Hematopoietic multipotent progenitor cell treated with erythropoietin and hydrocortisone succinate and interleukin-3 and kit ligand, for 4 days (in vitro differentiated cells): ENCODE measurements at places on chromosomes 2 and 18.

- peak; percentile 39 for DNase-seq
These were observed 564.4 kb upstream of the LINC00305 start for GRCh38 chr18:64713284-64713683.

GRCh38 chr2:20190876-20191713, 33.8 kb downstream of the SDC1 start:
- DNase-seq: peak; percentile 16

DNA sequence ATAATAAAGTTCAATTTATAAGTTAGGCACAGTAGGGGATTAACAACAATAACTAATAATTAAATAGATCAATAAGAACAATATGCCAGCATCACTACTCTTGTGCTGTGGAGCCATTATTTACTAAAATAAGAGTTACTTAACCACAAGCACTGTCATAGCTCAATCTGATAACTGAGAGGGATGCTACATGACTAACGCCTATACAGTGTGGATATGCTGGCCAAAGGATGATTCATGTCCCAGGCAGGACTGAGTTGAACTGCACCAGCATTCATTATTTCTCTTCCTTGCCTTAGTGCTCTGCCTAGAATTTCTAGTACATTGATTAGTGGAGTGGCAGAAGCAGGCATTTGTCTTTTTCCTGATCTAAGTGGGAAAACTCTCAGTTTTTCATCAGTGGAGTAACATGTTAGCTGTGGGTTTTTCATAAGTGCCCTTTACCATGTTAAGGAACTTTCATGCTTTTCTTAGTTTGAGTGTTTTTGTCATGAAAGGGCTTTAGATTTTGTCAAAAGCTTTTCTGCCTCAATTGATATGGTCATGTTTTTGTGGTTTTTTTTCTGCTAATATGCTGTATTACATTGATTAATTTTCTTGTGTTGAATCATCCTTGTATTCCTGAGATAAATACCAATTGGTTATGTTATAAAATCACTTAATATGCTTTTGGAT, 21.7 kb downstream of the KIAA1328 start:
- DNase-seq: peak; percentile 68

- DNase-seq: peak; percentile 10
These were observed 40.3 kb downstream of the KCNS3 start for GRCh38 chr2:17918789-17919188.

GRCh38 chr2:237314681-237315080, 99.3 kb downstream of the COL6A3 start:
- DNase-seq: no peak

DNA sequence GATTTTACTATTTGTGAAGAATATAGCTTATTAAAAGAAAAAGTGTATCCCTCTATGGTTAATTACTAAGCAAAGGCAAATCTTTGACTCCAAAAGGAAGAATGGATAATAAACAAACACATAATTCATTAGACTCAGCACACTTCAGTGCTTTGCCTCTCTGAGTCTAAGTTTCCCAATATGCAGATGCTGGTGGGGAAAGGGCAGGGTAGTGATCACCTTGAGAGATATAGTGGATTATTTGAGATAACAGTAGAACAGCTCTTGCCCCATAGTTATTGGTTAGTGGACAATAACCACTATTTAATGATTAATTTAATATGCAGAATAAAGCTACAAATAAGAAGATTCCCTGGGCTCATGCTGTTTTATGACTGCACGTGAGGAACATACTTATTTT, 98.2 kb upstream of the SLC8A1 start:
- DNase-seq: no peak

DNA sequence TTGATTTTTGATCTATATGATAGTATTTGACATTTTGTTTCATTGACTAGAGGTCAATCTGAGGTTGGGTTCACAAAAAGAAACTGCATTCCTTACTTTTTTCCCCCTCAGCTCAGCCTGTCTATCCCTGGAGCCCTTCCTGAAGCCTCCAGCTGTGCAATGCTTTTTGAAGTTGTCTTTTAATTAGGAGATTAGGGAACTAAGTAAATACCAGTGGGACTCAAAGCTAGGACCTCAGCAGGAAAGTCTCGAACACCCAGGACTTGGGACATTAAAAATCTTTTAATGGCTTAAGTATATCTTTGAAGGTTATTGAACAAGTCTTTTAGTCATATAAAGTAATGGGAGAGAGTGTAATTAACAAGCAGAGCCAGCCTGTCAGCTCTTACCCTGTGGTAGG, 220.2 kb downstream of the PDE11A start:
- no peak for DNase-seq

DNA sequence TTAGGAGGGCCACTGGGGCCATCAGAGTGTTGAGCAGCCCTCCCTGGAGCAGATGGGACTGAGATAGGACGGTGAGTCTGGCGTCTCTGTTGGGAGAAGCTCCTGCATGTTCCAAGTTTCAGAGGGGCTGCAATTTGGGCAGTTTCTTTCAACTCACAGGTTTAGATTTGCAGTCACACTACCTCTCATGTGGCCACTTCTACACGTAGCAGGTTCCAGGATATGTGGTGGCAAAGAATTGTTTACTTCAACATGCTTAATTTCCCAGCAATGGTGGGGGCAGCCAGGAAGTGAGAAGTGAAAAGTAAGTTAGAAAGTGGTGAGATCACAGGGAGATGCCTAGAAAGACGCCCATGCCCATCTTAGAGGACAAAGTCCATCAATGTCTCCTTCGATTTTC, 9.3 kb downstream of the NCK2 start:
- no peak for DNase-seq

DNA sequence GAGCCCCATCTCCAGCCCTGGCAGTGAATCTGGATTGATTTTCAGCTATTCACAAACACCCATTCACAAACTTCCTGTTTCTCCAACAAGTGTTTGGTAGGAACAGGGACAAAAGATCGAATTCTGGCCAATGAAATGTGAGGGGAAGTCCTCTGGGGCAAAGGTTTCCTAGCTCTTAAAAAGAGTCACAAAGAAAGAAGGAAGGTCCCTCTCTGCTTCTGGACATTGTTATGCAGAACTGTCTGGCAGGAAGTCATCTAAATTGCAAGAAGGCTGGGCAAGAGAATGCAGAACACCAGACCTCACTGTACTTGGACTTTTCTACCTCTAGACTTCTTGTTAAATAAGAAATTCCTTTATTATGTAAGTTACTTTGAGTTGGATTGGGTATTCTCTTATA, 137.3 kb downstream of the CCDC148 start:
- no peak for DNase-seq

- DNase-seq: no peak
These were observed 442.2 kb upstream of the CELF4 start for GRCh38 chr18:38007676-38008330.

DNA sequence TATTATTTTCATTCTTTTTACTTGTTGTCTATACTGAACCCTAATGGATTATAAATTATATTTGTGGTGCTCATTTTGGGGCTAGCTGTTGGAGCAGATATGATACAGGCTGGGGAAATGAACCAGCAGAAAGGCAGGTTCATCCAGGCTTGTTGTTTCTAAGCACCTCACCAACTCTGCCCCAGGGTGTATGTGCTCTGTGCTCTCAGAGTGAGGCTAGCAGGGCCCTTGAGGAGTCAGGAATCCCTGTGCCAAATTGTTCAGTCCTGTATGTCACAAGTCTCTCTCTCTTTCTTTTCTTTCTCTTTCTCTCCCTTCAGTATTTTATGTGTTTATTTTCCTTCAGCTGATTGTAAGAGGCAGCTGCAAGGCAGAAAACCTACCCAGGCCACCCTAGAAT, 181.1 kb upstream of the DPP10 start:
- no peak for DNase-seq

GRCh38 chr2:23027396-23027795, 357.6 kb upstream of the KLHL29 start:
- DNase-seq: no peak

DNA sequence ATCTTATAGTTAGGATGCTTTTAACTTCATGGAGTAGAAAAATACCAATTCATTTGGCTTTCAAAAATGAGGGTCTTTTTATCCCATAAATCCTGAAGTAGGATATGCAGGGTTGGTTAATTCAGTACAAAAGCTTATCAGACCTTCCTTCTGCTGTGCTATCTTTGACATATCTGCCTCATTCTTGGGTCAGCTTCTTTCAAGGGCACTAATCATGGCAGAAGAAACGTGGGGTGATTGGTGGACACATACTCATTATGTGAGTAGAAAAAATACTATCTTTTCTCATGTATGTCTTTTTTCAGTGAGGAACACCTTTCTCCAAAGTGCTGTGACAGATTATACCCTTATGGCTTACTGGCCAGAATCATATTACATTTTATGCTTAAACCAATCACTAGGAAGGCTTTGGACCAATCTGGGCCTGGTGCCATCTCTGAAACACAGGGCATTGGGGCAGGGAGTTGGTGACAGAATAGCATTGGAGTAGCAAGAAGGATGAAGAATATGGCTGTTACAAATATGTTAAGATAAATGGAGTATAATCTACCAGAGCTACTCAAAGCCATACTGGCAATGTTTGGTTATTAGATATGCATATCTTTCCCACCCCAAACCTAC, 10.1 kb downstream of the UGP2 start:
- DNase-seq: peak; percentile 53

GRCh38 chr2:135980434-135981079, 4.9 kb downstream of the DARS1 start:
- peak; percentile 58 for DNase-seq

DNA sequence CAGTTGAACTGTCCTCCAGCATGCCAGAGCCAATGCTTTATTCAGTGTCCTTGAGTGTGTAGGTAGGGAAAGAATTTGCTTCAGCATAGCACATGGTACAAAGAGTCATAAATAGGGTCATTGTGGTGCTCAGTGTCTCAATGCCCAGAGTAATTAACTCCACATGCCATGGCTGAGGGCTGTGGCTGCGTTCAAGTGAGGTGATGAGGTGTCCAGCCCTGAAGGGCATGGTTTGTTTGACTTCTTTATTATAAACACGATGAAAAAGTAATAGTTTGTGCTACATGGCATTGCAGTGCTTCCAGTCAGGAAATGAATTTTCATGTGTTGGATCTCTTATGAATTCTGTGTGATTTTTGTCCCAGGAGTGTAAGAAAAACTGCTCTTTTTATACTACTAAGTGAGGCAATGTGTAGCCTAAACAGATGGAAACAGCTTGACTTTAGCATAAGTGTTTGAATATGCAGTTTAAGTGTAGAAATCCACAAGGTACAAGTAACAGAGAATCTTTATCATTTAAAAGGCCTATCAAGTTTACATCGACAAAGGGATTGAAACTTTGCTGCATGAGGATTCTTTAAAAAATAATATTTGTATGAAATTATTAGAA, 507.9 kb upstream of the CDH2 start:
- no peak for DNase-seq

DNA sequence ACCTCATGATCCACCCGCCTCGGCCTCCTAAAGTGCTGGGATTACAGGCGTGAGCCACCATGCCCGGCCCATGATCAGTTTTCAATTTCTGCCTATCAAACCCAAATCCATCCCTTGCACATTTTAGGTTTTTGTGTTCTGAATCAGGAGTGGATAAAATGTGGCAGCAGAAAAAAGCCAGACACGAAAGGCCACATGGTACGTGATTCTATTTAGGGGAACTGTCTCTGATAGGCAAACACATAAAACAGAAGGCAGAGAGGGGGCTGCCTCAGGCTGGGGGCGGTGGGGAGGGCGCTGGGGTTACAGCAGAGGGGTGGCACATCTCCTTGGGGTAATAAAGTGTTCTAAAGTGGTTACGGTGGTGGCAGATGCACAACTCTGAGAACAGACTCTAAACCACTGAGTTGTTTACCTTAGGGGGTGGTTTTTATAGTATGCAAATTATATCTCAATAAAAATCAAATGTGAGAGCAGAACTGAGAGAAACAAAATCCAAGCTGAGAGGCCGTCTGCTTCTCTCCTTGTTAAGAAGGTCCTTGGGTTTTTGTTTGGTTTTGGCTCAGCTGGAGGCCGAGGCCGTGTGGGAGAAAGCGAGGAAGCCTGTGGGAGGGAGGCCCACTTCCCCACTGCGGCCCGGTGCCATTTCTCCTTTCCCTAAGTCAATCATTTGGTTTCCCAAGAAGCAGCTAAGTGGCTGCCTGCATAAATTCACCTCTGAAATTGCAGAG, 78.0 kb downstream of the SOWAHC start:
- DNase-seq: no peak

- no peak for DNase-seq
These were observed 52.0 kb upstream of the TNP1 start for GRCh38 chr2:216911886-216912285.

- DNase-seq: peak; percentile 78
These were observed 22.7 kb downstream of the LBH start for GRCh38 chr2:30253873-30254684.

- DNase-seq: no peak
These were observed 1050.7 kb upstream of the PIK3C3 start for GRCh38 chr18:40904295-40904694.

DNA sequence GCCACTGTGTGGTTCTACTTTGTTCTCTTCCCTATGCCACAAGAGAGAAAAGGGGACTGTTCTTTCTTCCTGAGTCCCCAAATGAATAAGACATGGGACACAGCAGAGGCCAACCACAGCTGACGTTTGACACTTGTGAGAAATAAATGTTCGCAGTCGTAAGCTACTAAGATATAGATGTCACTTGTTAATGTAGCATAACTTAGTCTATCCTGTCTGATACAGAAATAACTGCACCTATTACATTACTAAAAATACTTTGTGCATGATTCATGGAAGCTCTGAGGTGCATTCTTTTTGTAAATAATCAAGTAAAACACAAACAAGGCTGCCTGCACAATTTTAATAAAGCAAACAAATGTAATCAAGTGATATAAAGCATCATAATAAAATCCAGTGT, 148.8 kb downstream of the NBAS start:
- no peak for DNase-seq

DNA sequence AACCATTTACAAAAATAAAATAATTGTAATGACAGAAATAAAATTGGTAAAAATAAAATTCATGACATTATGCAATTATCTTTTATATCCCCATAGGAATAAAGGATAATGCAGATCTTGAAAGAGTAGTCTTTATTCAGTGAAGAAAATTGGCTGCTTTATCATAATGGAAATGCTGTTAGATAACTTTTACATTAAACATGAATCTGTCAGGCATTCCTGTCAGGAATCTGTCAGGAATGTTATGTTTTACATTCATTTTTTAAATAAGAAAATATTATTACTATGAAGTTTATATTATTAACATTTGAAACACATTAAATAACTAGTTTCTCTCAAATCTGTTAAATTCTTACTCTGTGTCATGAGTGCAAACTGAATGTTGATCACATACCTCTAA, 1024.7 kb upstream of the TMEFF2 start:
- no peak for DNase-seq

- DNase-seq: no peak
These were observed 168.6 kb downstream of the KLHL29 start for GRCh38 chr2:23553561-23553960.

- DNase-seq: no peak
These were observed 203.0 kb upstream of the REV1 start for GRCh38 chr2:99692785-99693184.
